ENCODE measurements at places on chromosomes 2 and 18.

- no peak for DNase-seq
Measured at GRCh38 chr2:9939587-9940485, 11.7 kb upstream of the GRHL1 start.

DNA sequence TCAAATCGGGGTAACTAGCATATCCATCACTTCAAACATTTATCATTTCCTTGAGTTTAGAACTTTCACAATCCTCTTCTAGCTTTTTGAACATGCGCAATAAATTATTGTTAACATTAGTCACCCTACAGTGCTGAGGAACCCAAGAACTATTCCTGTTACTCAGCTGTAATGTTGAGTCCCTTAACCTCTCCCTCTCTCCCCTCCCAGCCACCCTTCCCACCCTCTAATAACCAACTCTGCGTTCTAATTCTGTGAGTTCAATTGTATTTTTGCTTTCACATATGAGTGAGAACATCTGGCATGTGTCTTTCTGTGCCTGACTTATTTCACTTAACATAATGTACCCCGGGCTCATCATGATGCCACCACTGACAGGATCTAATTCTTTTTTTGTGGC, 78.6 kb upstream of the RANBP2 start:
- no peak for DNase-seq

GRCh38 chr2:209917154-209917771, 85.2 kb upstream of the RPE start:
- no peak for DNase-seq

DNA sequence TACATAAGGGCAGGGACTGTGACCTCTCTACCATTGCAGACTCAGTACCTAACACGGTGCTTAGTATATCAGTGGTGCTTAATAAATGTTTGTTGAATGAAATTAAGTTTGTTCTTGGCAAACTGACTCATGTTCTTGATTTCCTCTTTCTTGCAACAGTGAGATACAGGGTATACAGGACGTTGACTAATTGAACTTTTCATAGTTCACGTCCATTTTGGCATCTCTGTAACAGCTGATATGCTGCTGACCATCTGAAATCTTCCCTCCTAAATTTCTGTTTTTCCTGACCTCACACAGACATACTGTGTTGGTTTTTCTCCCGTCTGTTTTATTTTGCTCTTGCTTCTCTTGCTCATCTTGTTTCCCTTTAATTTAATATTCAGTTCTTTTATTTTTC, 44.2 kb downstream of the LHCGR start:
- no peak for DNase-seq

DNA sequence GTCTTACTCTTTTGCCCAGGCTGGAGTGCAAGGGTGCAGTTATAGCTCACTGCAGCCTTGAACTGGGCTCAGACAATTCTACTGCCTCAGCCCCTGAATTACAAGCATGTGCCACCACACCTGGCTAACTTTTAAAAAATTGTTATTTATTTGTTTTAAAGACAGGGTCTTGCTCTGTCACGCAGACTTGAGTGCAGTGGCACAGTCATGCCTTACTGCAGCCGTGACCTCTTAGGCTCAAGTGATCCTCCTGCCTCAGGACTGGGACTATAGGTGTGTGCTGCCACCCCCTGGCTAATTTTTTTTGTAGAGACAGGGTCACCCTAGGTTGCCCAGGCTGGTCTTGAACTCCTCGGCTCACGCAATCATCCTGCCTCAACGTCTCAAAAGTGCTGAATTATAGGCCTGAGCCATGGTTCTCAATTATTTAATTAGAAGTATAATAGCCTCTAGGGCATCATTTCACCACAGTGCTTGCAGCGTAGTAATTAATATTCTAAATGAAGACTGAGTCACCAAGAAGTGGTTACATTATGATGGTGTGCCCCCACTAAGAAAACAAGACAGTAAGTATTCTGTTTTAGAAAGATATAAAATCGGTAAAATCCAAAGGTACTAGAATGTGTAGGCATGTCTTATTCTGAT, 69.6 kb downstream of the EML4 start:
- peak; percentile 29 for DNase-seq

- no peak for DNase-seq
Measured at GRCh38 chr18:27276886-27277285, 91.8 kb upstream of the CHST9 start.

GRCh38 chr2:66057844-66058243, 377.1 kb upstream of the MEIS1 start:
- no peak for DNase-seq

DNA sequence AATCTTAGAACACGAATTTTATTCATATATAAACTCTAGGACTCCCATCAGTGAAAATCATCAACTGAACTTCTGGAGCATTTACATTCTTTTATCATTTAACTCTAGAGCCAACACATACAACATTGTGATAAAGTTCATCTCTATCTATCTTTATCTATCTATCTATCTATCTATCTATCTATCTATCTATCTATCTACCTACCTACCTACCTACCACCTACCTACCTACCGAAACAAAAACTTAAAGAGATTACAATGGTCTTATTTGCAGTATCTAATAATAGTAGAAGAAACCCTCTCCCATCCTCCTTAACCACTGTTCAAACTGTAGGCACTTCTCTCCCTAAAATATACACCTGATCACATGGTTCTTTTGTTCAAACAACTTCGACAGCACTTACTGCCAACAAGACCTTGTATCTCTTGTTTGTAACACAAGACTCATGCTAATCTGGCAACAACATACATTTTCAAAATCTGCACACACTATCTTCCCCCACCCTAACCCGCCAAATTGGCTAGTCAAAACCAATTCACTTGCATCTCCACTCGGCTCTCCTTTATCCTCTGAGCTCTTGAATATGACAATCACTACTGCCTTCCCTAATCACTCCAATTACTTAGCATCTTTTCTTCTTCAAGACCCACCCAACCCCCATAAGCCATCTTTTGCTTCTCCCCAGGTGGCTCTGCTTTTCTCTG, 69.0 kb downstream of the GORASP2 start:
- DNase-seq = no peak

DNA sequence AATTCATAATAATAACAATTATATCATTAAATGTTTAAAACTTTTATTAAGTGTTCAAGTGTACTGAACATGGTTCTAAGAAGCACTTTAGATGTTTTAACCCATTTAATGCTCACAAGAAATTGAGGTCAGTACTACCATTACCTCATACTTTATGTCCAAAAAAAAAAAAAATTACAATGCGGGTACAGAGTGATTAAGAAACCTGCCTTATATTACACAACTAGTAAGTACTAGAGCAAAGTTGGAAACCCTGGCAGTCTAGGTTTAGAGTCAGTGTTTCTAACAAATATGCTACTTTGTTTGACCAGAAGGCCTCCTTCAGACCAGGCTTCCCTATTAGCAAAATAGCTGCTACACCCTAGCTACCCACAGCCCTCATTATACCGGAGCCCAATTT, 28.5 kb downstream of the PLEKHM3 start:
- DNase-seq = no peak

DNA sequence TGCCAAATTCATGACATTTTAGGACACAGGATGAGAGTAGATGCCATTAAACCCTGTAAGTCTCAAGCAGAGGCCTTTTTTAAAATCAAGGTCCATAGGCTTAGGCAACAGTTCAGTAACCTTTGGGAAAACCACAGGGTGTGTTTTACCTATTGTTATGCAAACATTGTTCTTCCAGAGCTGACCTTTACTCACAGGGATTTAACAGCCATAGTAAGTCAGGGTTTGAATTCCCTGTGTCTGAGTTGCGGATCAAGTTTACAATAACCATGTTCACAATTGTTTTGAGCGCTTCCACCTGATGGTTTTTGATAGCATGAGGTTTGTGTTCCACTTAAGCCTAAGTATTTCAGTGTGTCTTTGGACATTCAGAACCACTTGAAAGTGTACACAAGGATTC, 160.1 kb upstream of the BOD1L2 start:
- no peak for DNase-seq

- no peak for DNase-seq
Measured at GRCh38 chr2:219912491-219912921, 285.1 kb downstream of the SLC4A3 start.

- no peak for DNase-seq
Measured at GRCh38 chr2:235689427-235689853, 195.6 kb downstream of the AGAP1 start.

DNA sequence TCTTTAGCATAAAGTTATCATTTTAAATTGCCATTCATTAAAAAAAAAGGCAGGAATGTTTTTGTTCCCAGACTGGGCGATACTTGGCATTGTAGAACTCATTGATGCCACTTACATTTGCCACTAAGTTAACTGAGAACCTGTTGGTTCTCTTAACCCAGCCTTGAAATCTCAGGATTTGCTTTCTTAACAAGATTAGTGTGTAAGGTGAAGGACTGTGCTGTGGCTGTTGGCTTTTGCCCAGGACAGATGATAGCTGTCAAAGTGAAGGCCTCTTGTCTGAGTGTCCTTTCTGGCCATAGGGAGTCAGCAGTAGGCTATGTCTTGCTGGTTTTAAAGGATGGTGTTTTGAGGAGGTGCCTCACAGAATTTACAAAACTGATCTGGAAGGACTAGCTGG, 2.6 kb downstream of the DPYSL5 start:
- DNase-seq = no peak

GRCh38 chr2:11976073-11976472, 229.6 kb downstream of the LPIN1 start:
- DNase-seq = no peak

GRCh38 chr18:59393381-59393780, 34.3 kb upstream of the LMAN1 start:
- no peak for DNase-seq

DNA sequence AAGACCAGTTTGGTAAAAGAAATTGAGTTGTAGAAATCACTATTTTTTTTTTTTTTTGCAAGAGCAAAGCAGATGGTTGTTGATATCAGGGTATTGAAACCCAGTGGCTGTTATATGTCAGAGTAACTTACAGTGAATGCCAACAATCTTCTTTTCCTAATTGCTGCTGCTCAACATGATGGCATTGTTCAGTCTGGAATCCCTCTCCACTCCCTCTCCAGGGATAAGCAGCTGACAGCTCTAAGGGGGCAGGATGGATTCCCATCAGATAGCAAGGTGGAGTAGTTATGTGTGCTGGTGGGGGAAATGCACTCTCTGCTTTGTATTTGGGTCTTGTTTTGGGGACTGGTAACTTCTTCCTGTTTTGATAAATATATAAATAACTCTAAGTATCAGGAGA, 200.0 kb downstream of the PIK3C3 start:
- no peak for DNase-seq

DNA sequence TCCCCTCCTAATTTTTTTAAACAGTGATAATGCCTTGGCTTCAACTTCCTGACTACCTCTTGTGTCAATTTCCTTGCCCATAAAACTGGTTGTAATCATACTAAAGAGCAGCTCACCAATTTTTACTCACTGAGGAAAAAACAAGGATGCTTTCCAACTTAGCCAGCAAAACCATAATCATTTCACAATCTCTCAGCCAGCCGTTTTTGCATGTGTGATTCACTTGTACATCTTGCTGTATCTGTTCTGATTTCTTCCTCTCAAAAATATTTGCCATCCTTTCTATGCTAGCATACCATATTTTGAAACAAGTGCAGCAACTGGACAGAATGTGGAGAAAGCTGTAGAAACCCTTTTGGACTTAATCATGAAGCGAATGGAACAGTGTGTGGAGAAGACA, 60.7 kb downstream of the RAB27B start:
- no peak for DNase-seq

DNA sequence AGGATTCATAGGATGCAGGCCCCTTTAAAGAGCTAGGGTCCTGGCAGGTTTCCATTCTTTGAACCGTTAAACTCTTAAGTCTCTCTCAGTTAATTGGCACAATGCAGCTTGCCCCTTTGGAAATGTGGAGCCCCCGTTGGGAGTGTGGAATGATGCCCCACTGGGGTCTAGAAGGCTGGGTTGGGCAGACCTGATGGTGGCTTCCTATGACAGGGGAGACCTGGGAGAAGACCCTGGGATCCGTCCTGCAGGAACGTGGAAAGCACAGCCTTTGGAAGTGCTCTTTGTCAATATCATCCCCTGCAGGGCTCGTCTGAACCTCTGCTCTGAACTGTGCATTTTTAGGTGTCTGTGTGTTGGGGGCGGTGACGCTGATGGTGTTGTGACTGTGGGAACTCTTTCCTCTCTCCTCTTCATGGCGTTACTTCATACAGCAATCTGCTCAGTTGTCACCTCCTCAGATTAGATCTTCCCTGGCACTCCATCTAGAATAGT, 190.6 kb downstream of the MYCN start:
- DNase-seq = no peak

DNA sequence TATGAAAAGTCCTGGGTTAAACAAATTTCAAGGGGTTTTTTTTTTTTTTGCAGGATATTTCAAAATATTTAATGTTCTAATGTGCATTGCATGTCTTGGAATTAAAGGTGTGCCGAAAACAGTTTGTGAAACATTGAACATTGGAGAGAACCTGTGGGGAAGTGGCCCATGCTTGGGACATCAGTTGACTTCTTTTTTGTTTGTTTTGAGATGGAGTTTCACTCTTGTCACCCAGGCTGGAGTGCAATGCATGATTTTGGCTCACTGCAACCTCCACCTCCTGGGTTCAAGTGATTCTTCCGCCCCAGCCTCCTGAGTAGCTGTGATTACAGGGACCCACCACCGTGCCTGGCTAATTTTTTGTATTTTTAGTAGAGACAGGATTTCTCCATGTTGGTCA, 71.0 kb upstream of the RAPH1 start:
- no peak for DNase-seq

DNA sequence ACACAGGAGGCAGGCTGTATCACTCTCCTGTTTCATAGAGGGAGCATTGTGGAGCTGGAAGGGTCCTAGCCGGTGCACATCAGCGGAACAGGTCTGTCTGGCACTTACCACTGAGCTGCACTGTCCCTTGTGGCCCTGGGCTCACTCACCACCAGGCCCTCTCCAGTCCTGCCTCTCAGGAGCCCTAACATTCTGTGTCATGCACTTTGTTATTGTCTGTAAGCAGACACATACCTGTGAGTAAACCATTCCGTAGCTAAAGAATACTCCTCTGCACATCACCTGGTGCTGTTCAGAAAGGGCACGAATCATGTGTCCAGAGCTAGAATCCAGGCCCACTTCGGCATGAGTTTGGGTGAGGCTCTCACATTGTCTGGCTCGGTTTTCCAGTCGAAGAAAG, 93.6 kb downstream of the CRIM1 start:
- DNase-seq = no peak

GRCh38 chr2:101232770-101233169, 19.9 kb upstream of the CNOT11 start:
- no peak for DNase-seq

DNA sequence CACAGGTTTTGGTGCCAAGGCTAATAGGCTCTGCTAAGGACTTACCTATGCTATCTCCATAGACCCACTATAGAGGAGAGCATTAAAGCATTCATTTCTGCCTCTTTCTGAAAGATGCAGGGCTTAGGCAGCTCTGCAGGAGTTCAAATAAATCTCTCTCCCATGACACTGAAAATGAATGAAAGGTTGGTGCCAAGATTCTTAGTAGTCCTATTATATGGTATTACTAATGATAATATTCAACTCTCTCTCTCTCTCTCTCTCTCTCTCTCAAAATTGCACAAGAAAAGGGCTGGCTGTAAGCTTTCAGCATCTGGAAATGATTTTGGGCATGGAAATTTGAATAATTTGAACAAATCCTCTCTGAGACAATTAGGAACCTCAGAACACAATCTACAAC, 433.7 kb downstream of the MBD2 start:
- DNase-seq = no peak
